ENCODE measurements at places on chromosomes 7 and 10.

GRCh38 chr7:92276460-92276864 is 30.7 kb downstream of the ANKIB1 start:
- DNase-seq = no peak

- DNase-seq = no peak
Observed at GRCh38 chr7:101934618-101935017, 117.2 kb downstream of the CUX1 start.

- peak; percentile 28 for DNase-seq
Observed at GRCh38 chr10:47137311-47137851, 162.6 kb upstream of the GDF10 start.

- DNase-seq = peak; percentile 91
Observed at GRCh38 chr7:5596046-5596895, 172.6 kb upstream of the TNRC18 start.

DNA sequence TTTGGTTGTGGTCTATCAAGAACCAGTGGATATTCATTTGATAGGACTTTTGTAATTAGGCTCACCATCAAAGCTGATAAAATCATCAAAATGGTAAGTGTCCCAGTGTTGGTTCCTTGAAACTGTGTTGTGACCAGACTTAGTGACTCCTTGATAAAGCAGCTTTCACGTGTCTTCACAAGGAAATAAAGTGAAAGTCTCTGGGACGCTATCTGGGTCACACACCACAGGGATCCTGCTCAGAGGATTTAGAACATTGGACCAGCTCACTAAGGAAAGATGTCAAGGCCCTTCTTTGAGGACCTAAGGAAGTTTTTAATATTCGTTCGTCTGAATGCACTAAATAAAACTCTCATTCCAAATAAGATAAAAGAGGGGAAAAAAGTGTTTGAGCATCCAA is 193.1 kb downstream of the RNLS start:
- no peak for DNase-seq

DNA sequence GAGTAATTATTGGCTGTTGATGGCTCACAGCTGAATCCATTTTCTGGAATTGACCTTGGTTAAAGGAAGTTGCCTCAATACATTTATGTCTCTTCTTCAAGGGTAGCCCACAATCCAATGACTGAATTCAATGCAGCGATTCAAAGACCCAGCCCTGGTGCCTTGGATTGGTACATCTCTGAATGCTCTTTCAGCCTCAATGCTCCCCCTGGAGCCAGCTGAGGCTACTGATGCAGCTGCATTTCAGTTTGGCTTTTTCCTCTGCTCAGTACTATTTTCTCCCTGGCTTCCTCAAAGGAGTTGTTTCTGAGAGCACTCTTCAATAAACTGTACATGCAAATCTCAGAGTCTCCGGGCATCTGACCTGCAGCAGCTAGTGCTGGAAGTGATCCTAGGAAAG is 633 bp upstream of the EBLN1 start:
- DNase-seq = no peak

DNA sequence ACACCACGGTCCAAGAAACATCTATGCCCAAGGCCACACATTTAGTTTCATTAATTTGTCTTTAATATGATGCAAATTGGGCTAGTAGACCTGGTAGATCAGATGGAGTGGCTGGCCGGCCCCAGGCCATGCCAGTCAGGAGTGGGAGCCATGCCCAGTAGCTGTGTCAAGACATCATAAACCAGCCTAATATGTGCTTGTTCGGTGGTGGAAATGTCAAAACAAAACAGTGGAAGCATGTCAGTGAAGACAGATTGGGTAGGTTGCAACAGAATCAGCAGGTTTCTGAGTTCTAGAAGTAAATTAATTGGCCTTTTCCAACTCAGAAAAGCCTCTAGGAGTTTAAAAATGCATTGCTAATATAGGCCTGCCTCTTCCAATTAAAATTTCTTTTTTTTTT is 124.7 kb downstream of the NRP1 start:
- no peak for DNase-seq

GRCh38 chr10:91511549-91512330 is 101.6 kb downstream of the HECTD2 start:
- DNase-seq = peak; percentile 21

DNA sequence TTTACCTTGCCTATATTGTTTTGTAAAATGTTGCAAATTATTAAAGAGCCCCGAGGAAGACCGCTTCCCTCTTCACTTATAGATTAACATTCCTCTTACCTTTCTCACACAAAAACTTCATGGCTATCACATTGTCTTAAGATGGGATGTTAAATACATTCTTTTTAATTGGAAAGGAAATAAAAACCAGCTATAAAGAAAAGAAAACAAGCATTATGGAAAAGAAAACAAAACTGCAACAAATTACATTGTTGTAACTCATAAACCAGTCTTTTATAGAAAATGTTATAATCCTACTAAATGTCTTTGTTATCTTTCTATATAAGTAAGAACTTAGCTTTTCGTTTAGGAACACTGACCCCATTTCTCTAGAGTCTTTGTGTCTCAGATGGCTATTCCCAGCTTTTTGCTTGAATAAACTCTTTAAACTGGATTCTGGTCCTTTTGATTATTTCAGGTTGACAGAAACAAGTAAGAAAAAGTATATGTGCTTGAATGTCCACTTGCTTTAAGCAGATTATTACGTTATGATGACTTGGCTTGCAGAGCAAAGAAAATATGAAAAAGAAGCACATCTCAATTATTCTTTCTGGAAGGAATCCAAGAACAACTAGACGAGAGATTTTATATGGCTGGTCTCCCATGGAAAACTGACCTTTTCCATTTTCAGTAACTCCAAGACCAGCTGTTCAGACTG is 128.2 kb downstream of the AKR1D1 start:
- DNase-seq = no peak

- DNase-seq = no peak
Observed at GRCh38 chr7:112798274-112799159, 8.3 kb upstream of the TMEM168 start.

DNA sequence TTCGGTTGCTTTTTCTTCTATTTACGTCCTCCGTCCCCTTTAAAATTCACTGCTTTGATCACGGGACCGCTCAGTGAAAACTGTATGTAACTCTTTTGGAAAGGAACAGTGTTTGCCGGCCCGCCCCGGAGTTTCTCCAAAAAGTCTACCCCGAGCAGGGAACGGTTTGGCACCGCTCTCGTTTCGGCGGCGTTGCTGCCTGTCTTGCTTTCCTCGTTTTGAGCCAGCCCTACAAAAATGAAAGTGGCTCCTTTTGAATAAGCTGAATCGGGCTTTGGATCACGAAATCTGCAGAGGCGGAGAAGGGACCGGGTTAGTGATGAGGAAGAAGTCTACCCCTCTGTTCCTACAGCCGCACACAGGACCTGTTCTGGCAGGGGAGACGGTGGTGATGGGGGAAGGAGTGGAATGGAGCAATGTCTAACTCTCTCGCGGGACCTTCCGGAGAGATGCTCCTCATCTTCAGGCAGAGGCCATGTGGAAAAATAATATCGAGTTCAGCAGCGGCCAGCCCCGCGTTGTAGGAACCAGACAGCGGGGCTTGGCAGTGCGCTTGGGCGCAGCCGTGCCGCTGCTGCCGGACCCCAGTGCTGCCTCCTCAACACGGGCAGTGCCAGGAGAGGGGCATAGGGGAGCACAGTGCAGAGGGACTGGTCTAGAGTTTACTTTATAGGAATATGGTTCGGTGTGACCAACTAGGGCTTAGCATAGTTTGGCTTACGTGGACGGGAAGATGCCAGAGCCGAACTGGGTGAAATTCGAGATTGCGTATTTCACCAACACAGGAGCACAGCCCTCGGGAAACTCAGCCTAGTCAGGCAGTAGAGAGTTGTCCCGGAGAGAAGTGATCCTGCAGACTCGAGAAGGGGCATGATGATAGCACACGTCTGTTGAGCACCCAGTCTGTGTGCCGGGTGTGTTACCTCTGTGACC is 1.4 kb downstream of the HTRA1 start:
- DNase-seq = no peak

GRCh38 chr7:112946350-112946749 is 140.3 kb downstream of the GPR85 start:
- no peak for DNase-seq

GRCh38 chr10:819816-820215 is 111.7 kb downstream of the LARP4B start:
- no peak for DNase-seq

GRCh38 chr10:112724404-112724991 is 225.5 kb upstream of the TCF7L2 start:
- no peak for DNase-seq

Data from stromal cell of bone marrow (primary cell).